ENCODE measurements at places on chromosomes 4 and X.

- no peak for DNase-seq
These were observed 33.4 kb downstream of the PHOX2B start for GRCh38 chr4:41715155-41715554.

- no peak for DNase-seq
These were observed 958.6 kb downstream of the TRAM1L1 start for GRCh38 chr4:116126794-116127193.

DNA sequence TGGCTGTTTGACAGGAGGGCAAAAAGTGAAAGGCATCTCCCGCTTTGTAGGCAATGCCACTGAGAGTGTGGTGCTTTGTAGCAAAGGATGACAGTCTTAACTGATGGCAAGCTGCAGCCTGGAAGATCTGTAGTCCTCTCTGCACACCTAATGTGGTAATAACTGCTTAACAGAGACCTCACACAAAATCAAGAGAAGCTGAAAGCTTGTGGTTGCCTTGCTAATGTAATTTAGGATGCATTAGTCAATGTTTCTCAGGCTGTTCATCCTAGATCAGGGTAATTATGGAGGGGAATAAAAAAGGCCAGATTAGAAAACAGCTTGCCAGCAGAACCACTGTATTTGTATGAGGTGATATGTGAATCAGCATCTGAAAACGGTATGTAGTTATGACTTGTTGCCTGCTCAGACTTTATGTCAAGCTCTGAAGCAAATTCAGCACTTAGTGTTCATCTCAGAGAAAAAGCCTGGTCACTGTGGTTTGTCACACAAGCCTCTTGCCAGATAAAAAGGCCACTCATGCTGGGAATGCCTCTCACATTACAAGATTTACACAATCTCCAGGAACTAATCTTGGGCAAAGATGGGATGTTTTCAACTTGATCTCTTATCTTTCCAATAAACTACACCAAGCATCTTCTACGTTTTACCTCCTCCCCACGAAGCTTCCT, 130.8 kb downstream of the ENOX2 start:
- no peak for DNase-seq

DNA sequence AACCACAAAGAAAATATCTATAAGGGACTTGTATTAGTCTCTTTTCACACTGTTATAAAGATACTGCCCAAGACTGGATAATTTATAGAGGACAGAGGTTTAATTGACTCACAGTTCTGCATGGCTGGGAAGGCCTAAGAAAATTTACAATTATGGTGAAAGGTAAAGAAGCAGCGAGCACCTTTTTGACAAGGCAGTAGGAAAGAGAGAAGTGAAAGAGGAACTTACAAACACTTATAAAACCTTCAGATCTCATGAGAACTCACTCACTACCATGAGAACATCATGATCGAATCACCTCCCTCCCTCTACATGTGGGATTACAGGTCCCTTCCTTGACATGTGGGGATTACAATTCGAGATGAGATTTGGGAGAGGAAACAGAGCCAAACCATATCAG, 856.0 kb downstream of the TRAM1L1 start:
- DNase-seq = no peak

GRCh38 chrX:42943051-42943974, 165.3 kb upstream of the PPP1R2C start:
- DNase-seq = no peak

- DNase-seq = peak; percentile 14
These were observed 6.7 kb downstream of the MSANTD1 start for GRCh38 chr4:3255611-3256186.

GRCh38 chr4:6657242-6658208, 17.0 kb downstream of the MRFAP1 start:
- no peak for DNase-seq

- DNase-seq = peak; percentile 38
These were observed 2.6 kb downstream of the DHRSX start for GRCh38 chrX:2497961-2498780.

DNA sequence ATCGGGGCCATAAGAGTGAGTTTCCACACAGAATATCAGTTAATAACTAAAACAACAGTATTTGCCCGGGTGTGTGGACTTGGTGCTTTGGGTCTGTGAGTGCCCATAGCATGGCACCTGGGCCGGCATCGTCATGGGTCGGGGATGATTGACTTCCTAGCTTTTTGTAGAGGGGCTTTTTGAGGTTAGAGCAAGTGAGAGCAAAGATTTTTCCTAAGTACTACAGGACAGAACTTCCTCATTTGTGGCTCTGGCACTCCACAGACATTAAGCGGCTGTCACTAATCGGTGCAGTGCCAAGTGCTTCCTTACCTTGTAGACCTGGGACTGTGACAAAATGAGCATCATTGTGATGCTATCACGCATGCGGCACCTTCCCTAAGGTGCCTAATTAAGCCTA, 81.0 kb downstream of the SHROOM2 start:
- no peak for DNase-seq

DNA sequence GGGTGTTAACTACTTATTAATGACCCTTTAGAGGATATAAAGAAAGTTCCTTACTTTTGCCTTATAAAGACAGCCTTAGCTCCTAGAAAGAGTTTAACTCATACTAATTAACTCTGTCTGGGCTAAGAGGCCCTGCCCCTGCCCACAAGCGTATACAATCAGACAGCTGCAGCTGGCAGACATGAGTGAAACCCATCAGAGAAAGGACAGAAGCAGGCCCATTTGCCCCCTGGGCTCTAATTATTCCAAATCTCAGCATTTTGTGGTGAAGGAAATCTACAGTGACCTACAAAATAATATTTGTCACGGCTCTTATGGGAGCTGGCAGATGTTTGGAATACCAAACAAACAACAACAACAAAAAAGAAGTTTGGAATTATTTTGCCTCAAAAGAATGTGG, 71.8 kb downstream of the CHRDL1 start:
- DNase-seq = no peak

DNA sequence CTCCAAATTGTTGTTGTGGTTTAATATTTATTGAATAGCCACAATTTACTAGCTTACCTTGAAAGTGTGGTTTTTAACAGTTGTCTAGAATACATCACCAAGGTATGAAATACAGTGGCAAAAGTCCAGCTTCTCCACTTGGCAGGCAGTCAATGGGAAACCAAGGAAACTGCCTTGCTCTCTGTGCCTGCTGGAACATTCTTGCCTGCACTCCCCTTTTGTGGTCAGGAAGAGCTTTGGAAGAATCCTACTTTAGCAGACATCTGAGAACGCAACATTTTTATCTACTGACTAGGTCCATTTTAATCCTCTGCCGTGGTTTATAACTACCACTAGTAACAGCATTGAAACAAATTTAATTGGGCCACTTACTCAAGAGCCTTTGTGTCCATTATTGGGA, 64.5 kb downstream of the TENM3 start:
- no peak for DNase-seq

DNA sequence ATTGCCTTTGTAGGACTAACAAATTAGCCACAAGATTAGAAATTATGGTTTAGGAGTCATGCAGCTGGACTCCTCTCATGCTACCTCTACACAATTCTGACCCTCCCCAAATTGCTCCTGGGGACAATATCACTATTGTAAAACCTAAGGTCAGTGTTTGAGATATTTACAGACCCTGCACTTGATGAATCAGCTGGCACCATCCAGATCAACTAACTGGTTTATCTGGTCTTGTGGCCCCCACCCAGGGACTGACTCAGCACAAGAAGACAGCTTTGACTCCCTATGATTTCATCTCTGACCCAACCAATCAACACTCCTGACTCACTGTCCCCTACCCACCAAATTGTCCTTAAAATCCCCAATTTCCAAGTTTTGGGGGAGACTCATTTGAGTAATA, 192.4 kb downstream of the STPG2 start:
- no peak for DNase-seq

GRCh38 chr4:144901141-144901540, 196.9 kb downstream of the ANAPC10 start:
- DNase-seq = no peak

- peak; percentile 49 for DNase-seq
These were observed 326.4 kb downstream of the DCHS2 start for GRCh38 chr4:154164931-154165839.

- no peak for DNase-seq
These were observed 77.9 kb downstream of the CEP135 start for GRCh38 chr4:56026596-56026995.

DNA sequence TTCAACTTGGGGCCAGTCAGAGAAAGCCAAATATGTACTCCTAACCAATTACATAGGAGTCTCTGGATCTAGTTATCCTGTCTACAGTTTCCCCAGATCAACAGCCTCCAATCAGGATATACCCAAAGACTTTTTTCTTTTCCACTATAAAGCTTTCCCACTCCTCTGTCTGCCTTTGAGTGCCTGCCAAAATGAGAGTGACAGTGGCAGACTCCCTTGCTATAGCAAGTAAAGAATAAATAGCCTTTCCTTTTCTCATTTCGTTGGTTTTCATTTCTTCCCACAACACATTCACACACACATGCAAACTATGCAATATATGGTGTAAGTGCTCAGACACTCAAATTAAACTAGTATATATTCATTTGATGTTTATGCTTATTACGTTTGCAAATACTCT, 302.4 kb upstream of the TACR3 start:
- DNase-seq = no peak

DNA sequence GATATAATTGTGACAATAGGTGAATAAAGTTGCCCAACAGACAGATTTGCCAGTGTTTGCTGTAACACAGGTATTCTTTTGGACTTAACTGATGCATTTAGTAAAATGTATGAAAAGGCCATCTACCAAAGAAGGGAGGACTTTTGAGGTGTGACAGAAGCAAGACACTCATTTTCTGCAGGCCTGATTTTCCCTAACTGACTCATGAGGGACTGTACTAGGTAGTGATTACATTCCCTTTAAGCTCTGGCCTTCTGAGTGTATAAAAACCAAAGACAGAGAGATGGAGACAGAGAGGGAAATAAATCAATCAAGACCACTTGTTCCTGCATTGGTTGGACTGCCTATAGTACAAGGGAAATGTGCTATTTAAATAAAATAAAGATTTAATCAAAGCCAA, 150.8 kb upstream of the GALNT7 start:
- DNase-seq = no peak

DNA sequence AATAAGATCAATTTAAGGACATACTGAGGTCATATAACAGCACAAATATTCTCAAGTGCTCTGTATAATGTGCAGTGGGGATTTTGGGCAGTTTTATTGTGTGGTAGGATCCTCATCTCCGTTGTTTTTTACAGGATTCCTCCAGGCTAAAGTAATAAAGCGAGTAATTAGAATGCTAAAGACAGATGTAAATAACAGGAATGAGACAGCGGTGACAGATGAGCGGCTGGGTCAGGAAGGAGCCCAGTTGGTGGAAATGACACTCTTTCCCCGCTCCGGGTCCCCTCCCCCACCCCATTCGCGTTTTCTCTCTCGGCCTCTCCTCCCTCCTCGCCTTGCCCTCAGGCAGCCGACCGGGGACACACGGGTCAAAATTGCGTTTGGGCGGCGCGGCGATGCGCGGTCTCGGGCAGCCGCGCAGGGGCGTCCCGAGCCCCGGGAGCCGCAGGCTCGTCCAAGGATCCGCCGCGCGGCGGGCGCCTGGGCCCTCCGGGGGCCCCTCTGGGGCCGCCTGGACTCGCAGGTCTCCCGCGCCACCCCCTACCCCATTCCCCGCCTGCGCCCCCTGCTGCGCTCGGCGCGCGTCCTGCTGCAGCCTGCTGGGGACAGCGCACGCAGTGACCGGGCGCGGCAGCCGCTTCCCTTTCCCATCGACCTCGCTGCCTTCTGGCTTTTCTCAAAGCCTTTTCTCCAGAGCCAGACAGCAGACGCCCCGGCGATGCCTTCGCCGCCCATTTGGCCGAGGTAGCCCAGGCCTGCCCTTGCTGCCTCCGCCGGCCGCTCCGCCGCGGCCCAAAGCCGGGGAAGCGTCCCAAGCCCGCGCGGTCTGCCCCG, 16.2 kb downstream of the POU4F2 start:
- no peak for DNase-seq

DNA sequence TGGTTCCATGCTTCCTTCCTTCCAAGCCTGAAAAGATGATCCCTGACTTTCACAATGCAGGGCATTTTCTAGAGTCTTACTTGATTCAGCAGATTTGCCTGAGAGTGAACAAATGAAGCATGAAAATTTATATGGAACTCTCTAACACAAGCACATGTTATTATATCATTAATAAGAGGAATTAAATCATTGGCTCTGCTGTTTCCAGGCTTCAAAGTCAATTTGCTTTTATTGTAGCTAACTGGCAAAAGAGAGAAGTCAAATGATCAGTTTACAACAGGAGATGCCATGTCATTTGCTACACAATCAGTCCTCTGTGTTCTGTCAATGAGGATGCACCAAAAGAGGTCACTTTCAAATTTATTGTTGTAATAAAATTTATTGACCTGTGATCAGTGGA, 101.5 kb upstream of the UGT8 start:
- DNase-seq = no peak

DNA sequence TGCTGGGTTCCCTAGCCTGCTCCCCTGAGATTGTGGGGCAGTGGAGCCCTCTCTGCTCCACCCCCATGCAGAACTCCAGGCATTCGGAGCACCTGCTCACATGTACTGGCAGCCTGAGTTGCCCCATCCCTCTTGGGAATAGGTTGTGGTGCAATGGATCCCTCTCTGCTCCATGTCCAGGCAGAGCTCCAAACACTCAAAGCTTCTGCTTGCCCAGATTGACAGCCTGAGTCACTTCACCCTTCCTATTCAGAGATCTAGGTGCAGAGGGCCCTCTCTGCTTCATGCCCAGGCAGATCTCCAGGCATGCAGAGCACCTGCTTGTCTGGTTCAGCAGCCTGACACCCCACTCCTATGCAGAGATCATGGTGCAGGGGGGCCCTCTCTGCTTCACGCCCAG, 18.6 kb upstream of the TEX13B start:
- no peak for DNase-seq

DNA sequence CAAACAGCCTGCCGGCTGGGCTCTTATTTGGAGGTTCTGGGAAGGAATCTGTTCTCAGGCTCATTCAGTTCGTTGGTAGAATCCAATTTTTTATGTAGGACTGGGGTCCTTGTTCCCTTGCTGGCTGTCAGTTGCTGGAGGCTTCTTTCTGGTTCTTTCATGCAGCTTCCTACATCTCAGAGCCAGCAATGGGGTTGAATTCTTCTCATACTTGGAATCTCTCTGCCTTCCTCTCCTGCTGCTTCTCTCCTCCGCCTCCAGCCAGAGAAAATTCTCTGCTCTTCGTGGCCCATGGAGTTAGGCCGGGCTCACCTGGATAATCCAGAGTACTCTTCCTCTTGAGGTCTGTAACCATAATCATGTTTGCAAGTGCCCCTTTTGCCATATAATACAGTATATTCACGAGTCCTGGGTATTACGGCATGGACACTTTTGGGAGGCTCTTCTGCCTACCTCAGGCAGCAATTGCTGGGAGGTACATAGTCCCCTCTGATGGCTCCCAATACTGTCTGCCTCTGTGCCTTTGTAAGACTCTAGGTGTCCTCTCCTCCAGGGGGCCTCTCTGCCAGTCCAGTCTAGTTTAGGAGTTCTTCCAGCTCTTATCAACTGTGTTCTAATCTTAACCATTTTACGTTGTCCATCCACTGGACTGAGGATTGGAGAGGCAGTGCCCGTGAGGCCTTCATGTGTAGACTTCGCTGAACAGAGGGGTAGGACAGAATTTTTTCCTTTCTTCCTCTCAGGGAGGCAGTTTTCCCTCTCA, 2.2 kb downstream of the TRMT44 start:
- DNase-seq = no peak

- DNase-seq = no peak
These were observed 159.2 kb upstream of the WDFY3 start for GRCh38 chr4:85125688-85126087.
